ENCODE measurements at places on chromosomes 12 and 14.

DNA sequence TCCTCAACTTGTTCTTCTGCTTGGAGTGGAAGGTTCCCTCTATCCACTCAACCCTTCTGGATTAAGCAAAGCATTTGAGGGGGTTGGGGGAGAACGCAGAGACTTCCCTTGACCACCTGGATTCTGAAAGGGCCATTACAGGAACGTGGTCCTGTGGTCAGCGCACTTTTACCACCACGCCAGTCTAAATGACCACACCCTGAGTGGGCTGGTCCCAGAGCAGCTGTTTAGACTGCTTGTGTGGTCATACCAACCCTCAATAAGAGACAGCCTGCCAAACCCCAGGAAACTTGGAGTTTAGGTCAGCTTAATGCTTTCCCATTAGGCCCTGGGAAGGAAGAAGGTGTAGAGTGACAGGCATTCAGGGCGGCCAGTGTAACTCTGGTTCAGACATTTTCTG lies 165.5 kb upstream of the ATP2B1 start:
- peak; percentile 16 for DNase-seq

- no peak for DNase-seq
Measured at GRCh38 chr12:132384916-132385774, 55.8 kb upstream of the GALNT9 start.

DNA sequence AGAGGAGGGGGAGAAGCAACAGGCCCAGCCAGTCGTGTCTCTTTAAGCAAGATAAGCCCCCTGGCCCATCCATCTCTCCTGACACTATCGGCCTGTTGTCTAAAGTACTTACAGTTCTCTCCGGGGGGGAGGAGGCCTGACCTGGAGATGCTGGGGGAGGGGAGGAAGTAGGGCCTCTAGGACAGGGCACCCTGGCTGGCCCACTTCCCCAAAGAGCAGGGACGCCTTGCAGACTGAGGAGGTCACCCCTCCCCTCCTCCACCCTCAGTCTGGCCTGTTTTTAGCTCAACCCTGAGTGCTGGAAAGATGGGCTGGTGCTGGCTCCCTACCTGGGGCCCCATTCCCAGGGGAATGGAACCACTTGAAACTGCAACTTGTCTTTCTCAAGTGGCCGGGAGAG lies 70.3 kb downstream of the TBX5 start:
- DNase-seq, result no peak

DNA sequence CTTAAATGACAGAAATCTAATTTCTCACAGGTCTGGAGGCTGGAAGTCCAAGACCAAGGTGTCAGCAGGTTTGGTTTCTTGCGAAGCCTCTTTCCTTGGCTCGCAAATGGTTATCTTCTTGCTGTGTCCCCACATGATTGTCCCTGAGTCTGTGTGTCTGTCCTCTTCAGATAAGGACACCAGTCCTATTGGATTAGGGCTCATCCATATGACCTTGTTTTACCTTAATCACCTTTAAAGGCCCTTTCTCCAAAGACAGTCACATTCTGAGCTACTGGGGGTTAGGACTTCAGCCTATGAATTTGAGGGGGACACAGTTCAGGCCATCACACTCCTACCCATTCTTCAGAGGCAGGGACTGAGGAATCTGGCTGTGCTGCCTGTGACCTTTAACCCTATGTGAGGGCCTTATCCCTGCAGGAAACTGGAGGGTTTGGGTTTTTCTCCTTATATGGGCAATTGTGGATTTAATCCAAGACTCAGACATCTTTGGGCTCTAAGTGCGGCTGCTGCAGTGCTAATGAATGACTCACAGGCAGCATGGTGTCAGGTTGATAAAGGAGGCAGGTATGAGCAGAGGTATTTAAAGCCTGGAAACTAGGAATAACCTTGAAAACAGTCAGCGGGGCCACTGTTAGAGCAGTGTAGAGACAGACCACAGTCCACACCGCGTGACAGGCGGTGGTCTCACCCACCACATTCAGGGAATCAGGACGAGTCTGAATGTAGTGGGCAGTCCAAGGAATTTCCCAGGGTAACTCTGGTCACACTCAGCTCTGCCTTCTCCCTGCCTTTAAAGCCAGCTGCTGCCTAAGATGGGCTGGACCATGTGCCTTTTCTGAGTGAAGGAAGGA lies 10.2 kb downstream of the TPCN1 start:
- DNase-seq, result no peak

GRCh38 chr12:14769466-14769968 lies 33.8 kb downstream of the WBP11 start:
- DNase-seq, result peak; percentile 40

DNA sequence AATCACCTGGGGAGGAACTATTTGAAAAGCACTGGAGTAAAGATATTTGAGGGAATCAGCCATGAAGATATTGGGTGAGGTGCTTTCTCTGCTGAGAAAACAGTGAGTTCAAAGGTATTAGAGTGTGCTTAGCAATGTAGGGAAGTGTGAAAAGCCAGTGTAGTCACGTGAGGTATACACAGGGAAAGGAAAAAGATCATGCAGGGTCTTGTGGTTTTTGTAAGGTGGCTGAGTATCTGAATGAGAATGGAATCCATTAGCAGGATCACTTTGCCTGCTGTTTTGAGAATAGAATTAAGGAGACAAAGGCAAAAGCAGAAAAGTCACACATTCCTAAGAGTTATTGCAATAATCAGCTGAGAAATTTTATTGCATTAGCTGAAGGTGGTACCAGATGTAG lies 193.0 kb downstream of the PIK3C2G start:
- no peak for DNase-seq

DNA sequence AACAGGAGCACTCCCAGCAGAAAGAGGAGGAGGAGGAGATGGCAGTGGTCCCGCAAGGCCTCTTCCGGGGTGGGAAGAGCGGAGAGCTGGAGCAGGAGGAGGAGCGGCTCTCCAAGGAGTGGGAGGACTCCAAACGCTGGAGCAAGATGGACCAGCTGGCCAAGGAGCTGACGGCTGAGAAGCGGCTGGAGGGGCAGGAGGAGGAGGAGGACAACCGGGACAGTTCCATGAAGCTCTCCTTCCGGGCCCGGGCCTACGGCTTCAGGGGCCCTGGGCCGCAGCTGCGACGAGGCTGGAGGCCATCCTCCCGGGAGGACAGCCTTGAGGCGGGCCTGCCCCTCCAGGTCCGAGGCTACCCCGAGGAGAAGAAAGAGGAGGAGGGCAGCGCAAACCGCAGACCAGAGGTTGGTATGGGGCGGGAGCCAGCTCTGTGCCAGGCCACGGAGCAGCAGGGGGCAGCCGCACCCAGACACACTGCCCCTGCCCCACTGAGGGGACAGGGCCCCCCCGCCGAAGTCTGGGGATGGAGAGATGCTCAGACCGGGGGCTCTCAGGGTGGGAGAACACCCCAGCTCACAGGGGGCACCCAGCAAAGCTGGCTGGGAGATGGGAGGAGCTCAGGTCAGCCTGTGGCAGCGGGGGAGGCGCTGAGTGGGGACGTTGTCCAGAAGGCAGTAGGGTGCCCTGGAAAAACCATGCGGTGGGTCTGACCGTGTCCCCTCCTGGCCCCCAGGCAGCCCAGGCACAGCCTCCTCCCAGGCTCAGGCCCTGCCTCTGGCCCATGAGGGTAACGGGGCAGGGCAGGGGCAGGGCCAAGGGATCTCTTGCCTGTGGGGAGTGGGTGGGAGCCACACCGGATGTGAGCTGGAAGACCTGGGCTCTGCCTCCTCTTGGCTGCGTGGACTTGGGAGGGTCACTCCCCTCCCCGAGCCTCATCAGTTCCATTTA lies 9.8 kb downstream of the CHGA start:
- DNase-seq, result peak; percentile 37

GRCh38 chr14:30822080-30822571 lies 52.2 kb upstream of the COCH start:
- no peak for DNase-seq

GRCh38 chr12:29710104-29710503 lies 73.6 kb downstream of the TMTC1 start:
- peak; percentile 67 for DNase-seq

DNA sequence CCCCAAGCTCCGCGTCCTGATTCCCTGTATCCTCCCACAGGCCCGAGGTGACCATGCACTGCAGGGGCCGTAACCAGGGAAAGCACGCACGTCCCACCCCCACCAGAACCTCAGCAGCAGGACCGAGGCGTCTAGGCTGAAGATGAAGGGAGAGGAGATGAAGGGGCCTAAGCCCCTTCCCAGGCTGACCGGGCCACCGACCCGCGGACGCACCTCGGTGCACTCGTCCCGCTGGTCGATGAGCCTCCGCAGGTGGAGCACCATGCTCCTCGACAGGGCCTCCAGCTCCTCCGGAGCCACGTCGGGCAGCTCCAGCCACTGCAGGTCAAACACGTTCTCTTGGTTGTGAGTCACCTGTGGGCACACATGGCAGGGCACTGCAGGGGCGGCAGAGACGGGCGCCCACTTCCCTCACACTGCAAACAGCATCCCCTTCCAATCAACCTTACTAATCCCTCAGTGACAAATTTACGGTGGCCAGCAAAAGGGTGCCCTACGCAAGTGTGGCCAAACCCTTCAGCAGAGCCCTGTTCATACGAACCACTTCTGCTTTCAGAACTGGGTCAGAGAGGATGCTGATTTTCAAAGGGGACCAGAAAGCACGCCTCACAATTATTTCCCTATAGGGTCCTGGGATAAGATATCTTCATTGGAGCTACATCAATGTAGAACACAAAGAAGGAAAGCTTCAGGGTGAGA lies 77.8 kb downstream of the CCDC88C start:
- DNase-seq, result no peak

DNA sequence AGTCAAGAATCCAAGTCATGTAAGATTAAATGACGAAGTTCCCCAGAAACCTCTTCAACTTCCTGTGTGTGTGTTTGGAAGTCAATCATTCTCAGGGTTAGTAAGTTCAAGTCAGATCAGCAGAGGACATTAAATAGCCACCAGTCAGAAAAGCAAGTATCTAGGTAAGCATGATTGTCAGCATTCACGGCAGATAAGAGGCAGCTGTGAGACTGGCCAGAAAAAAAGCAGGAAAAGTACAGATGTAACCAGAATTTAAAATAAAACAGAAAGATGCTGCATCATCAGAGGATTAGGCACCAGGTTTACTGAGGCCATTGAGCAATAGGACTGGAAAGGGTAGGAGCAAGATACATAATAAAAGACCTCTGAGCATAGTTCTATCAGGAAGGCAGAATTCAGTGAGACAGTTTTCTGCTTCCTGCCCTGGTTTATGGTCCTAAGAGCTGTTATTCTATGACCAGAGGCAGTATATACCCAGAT lies 606.9 kb downstream of the FSCB start:
- DNase-seq, result no peak

DNA sequence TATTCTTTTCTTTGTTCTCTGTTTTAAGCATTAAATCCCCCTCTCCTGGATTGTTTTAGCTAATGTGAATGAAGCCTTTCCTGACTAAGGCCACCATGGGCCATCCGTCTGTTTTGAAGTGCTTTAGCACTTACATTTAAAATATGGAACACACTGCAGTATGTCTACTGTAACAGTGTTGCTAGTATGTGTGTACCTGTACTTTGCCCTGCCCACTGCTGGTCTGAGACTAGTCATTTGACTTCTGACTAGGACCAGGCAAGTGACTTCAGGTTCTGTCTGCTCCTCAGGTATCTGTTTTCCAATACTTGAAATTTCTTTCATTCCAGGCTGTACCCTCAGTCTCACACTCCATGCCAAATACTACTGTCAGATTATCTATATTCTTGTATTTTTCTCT lies 120.1 kb upstream of the TSPAN8 start:
- DNase-seq, result no peak

DNA sequence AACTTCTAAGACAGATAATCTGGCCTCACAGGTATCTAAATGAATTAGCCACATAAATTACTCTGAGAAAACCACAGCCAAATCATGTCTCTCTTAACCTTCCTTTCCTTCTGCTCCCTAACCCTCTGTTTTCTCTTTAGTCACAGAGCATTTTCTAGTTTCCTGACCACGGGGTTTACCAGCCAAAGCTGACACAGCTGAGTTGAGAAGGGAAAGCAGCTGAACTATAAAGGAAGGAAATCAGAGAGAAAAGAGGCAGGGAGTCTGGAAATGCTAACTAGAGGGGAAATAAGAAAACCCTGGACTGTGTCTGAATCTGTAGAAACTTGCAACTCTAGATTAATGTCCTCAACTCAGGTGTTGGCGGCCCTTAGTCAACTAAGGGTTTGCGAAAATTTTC lies 24.4 kb downstream of the ANKS1B start:
- DNase-seq, result no peak

- peak; percentile 22 for DNase-seq
Measured at GRCh38 chr12:12474931-12475795, 87.5 kb downstream of the DUSP16 start.

- no peak for DNase-seq
Measured at GRCh38 chr14:70838076-70838475, 28.8 kb upstream of the MAP3K9 start.

GRCh38 chr14:64704143-64704742 lies at the start of gene PLEKHG3:
TSS of gene PLEKHG3 (plus strand) at chr14:64704424. CDS start at chr14:64727632, 23,208 bp downstream.
- peak; percentile 88 for DNase-seq

DNA sequence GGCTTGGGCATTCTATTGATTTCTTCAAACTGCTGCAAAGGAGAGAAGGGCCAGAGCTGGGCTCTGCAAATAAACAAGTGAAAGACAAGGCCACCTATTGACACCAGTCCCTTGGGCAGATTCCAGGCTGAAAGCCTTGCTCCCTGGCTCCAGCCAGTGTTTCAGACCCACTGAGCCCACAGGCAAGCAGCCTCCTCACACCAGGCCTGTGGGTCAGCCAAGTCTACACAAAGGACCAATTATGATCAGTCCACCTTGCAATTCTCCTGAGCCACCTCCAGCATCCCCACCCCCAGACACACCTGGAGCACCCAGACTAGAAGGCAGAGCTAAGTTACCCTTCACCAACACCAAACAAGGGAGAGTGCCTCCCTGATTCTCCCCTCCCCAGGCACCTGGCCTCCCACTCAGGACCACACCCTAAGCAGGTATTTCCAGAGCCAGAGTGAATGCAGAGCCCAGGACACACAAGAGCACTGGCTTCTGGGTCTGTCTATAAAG lies 13.8 kb downstream of the ACTN1 start:
- peak; percentile 10 for DNase-seq

DNA sequence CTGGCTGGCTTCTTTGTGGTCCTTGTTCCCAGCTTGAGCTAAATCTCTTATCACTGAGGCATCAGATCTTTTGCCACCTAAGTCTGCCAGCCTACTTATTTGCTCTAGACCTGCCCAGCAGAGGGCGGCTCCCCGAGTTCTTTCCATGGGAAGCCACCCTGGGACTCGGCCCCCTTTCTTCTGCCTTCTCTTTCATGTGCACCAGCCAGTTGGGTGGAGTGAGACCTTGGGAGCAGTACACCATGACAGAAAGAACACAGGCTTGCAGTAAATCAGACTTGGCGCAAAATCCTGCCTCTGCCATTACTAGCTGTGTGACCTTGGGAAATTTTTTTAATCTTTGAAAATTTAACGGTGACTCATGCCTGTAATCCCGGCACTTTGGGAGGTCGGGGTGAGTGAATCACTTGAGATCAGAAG lies 7.4 kb downstream of the SMAGP start:
- no peak for DNase-seq

- no peak for DNase-seq
Measured at GRCh38 chr14:75200451-75200850, 24.0 kb upstream of the TMED10 start.

DNA sequence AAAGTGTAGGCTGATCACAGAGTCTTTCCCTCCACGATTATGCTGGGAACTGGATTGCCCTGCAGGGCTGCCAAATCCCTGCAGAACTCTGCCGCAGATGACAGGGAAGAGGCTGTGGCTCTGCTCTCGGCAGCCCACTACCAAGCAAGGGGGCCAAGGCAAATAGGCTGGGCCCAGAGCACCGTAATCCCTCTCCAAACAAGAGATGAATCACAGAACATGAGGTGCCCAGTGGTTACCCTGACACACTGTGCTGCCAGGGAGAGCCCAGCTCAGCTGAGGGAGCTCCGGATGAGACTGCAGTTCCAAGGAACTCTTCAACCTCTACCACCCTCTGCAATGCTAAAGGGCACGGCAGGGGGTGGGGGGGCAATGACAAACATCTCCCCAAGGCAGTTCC lies 33.9 kb downstream of the STON2 start:
- DNase-seq, result no peak

- DNase-seq, result no peak
Measured at GRCh38 chr12:42382013-42382696, 56.2 kb downstream of the PPHLN1 start.
